MCF 10A (cell line): ENCODE measurements at places on chromosomes 7 and 10.
A peak's percentile ranks its signal among the peaks of the same experiment; 100 is the strongest.

- DNase-seq: no peak
These were observed 588.0 kb downstream of the CALN1 start for GRCh38 chr7:71824006-71824760.

DNA sequence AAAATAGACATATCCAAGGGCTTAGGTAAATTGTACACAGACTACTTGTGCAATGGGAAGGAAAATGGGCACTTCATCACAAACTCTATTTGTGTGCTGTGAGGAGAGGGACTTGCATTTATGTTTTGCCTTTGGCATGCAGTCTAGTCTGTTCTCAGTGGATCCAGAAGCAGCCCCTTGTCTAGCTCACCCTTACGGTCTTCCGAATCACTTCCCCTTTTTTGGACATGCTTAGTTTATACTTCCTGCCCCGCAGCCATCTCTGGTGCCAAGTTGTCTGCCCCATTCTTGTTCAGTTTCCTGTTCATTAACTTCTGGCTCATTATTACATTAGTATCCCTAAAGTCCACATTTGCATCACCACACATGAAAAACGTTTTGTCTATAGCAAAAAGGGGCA, 161.6 kb downstream of the NRCAM start:
- no peak for DNase-seq

- DNase-seq: no peak
These were observed 420.8 kb downstream of the PHF14 start for GRCh38 chr7:11394438-11394837.

GRCh38 chr10:47365431-47366180, 17.4 kb downstream of the RBP3 start:
- no peak for DNase-seq

GRCh38 chr7:16524332-16524731, 2.3 kb upstream of the LRRC72 start:
- peak; percentile 63 for DNase-seq

DNA sequence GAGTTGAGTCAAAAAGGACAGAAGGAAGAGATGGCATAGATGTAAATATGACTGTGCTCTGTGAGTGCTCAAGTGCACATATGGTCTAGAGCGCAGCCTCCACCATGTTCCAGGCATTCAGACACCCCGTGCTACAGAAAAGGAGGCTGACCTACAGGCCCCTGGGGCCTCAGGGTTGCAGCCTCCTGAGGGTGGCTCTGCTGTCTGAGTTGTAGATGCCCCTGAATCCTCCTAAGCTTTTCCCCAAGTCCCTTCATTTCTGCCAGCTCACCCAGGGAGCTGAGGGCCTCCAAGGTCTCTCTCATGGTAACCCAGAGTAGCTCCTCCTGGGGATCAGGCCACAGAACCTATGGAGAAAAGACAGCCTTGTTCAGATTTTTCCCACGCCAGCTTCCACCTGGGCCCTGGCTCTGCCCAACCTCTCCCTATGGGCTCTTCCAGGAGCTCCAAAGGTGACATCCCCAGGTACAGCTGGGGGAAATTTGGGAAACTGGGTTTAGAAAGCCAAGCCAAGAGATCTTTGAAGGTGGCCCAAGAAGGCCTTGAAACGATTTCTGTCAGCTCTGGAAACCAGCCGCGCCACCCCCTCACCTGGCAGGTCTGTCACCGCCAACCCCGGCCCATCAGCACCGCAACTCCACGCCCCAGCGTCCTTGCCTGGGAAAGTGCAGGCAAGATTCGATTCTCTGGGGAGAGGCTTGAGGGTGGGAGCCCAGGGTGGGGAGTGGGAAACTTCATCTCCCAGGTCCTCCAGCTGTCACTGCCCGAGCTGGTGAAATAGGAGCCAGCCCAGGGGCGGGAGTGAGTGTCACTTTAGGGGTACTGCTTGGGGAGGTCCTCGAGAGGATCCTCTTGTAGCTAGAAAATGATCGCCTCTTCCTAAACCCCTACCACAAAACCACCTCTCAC, 2.4 kb downstream of the ZNF467 start:
- no peak for DNase-seq

GRCh38 chr7:148223160-148223559, 367.4 kb upstream of the C7orf33 start:
- DNase-seq: no peak

DNA sequence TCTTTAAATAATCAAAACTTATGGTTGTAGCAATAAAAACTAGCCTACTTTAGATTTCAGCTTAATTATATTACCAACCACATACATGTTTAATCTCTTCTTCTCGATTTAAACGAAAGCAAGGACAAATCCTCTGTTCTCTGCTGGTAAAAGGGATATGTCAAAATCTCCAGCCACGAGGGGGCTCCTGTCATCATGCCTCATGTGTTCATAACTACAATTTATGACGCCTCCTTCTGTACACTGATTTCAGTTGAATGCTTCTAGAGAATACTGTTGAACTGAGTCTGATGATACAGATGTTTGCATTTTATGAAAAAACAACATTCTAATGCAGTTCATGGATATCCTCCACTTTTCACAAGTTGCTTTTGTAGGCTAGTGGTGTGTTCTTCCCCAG, 220.0 kb upstream of the DPP6 start:
- DNase-seq: no peak

DNA sequence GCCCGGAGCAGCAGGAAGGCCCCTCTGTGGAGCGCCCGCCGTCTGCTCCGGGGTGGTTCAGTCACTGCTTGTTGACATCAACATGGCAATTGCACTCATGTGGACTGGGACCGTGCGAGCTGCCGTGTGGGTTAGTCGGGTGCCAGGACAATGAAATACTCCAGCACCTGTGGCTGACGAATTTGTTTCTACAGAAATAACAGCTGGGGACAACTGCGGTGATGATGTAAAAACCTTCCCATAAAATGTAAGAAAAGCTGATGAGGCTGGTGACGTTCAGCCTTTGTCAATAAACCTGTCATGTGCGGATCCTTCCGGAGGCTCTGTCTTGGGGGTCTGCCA, 5.6 kb downstream of the GPER1 start:
- DNase-seq: no peak

- DNase-seq: no peak
These were observed 27.7 kb upstream of the PDCD4 start for GRCh38 chr10:110843796-110844616.

- DNase-seq: no peak
These were observed 236.4 kb upstream of the GRM3 start for GRCh38 chr7:86407291-86407690.

GRCh38 chr10:89392974-89393373, 551 bp downstream of the IFIT1 start:
- DNase-seq: peak; percentile 48

DNA sequence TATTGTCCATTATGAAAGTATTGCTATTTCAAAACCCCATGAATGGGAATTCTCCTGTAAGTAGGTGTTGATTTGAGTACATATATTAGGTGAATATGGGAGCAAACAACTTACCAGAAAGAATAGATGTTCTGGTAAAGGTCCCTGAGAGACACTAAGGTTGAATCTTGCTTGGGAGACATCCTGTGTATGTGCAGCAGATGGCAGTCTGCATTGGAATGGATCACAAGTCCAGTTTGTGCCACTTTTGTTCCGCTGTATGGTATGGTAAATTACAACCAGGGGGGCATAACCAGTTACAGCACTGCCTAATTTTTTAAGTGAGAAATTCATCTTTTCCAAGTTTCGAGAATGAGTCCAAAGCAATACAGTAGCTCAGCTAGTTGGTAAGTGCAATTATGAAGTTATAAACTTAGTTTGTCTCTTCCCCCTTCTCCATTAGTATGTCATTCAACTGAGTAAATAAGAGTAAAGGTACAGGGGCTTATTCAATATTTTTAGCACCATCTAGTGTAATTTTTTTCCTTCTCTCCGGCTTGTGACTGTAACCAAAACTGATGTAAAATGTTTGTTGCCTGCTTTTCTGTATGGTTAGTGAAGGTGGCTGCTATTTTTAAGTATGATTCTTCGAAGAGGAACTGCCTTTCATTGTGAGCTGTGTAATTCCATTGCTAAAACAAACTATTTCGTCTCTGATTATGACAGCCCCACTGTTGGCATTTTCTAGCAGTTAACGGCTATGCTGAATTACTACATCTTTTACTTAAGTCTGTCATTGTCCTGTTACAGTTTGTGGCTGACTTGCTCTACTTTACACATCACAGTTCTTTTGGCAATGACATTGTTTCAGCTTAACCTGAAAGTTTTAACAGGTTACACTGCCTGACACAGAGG, 2.8 kb downstream of the MCU start:
- DNase-seq: peak; percentile 40

- peak; percentile 69 for DNase-seq
These were observed 14.4 kb upstream of the AHCYL2 start for GRCh38 chr7:129210256-129210988.

DNA sequence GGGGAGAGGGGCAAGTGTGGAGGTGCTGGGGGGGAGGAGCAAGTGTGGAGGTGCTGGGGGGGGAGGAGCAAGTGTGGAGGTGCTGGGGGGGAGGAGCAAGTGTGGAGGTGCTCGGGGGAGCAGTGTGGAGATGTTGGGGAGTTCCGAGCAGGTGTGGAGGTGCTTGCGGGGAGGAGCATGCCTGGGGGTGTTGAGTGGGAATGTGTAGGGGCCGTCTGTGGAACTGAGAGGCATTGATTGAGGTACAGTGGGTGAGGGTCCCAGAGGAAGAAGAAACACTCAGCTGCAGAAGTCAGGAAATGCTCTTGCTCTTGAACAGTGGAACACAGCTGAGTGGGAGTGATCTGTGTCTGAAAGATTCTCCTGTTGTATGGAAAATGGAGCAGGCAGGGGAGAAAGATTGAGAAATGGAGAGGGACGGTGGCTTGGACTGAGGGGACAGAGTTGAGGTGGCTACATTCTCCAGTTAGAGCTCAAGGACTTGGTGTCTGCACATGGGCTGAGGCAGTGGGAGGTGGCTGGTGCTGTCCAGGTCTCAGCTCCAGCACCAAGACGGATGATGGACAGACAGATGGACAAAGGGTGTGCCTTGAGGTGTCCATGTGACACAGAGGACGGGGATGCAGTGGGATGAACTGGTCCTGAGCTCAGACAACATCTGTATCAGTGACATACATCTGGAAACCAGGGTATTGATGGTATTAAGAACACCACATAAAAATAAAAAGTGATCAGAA, 25.2 kb upstream of the NCAPG2 start:
- DNase-seq: no peak
